8988T (cell line): ENCODE measurements at places on chromosomes 7 and 10.

DNA sequence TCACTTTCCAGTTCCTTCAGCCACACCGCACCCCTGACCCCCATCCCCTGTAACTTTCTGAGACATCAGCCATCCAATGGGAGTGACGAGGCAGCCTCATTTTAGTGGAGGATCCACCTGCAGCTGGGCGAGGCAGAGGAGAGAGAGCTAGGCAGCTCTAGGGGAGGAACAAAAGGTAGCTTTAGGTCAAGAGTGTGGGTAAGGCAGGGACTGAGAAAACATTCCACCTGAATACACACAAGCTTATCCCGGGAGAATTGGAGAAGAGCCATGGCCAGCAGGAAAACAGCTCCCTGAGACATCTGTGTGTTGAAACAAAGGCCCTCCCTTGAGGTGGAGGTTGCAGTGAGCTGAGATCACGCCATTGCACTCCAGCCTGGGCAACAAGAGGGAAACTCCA is 6.7 kb upstream of the KLRG2 start:
- no peak for DNase-seq

DNA sequence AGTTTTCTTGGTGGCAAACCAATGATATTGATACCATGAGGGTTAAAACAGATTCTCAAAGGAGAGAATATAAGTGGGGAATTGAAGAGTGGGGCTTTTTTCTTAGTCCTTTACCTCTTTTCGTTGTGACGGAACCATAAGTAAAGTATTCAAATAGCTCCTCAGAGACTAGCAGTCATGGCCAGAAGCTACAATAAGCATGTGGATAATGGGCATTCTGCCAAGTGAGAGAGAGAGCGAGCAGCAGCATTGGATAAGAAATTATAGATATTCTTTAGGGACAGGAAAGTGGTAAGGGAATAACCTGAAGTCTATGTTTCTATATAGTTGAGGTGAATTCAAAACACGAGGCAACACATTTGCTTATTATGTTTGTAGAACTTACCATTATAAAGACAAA is 235.1 kb downstream of the SEMA3E start:
- no peak for DNase-seq

- DNase-seq: no peak
These were observed 9.6 kb downstream of the CUL1 start for GRCh38 chr7:148708026-148708885.

DNA sequence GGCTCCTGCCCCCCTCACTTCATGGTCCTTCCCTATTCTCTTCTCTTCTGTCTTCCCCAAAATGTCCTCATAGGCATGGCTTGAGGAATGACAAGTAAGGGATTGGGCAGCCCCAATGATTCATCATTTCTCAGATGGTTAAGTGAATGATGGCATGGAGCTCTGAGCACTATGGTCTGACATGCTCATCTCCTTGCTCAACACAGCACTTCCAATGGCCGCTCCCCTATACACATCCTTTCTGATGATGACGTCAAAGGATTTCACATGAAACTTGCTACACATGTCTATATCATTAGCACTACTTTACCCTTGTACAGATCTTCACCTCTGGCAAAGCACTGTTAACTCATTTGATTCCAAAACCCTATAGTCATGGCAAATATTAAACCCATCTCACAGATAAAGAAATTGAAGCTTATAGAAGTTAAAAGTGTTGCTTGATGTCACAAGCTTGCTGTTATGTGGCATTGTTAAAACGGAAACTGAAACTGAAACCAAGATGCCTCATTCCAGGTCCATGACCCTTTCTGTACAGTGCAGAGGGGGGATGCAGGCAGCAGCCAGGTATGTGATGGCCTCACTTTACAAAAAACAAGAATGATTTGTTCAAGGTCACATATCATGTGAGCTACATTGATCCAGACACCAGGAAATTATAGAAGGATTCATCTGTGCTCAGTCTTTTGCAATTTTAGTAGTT is 90.0 kb upstream of the PLXNA4 start:
- DNase-seq: no peak

DNA sequence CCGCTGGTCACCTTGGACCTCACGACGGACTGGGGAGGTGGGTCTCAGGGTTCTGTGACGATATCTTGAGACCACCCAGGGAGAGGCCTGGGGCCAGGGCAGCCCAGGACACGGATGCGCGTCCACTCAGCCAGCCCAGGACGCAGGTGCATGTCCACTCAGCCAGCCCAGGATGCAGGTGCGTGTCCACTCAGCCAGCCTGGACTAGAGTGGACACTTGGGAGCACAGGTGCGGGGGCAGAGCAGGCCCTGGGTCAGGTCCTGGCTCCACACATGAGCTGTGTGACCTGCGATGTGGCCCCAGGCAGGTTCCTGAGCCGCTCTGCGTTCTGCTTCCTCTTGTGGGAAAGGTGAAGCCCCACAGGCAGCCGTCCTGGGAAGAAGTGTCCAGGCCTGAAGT is 22.2 kb downstream of the KNDC1 start:
- no peak for DNase-seq

DNA sequence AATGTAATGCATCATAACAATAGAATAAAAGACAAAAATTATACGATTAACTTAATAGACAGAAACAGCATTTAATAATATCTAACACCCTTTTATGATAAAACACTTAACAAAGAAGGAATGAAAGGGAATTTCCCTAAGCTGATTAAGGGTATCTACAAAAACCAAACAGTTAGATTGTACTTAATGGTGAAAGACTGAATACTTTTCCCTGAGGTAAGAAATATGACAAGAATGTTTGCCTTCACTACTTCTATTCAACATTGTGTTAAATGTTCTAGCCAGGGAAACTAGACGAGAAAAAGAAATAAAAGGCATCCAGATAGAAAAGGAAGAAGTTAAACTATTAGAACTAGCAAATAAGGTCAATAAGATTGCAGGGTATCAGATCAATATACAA is 276.9 kb downstream of the BAMBI start:
- DNase-seq: no peak

DNA sequence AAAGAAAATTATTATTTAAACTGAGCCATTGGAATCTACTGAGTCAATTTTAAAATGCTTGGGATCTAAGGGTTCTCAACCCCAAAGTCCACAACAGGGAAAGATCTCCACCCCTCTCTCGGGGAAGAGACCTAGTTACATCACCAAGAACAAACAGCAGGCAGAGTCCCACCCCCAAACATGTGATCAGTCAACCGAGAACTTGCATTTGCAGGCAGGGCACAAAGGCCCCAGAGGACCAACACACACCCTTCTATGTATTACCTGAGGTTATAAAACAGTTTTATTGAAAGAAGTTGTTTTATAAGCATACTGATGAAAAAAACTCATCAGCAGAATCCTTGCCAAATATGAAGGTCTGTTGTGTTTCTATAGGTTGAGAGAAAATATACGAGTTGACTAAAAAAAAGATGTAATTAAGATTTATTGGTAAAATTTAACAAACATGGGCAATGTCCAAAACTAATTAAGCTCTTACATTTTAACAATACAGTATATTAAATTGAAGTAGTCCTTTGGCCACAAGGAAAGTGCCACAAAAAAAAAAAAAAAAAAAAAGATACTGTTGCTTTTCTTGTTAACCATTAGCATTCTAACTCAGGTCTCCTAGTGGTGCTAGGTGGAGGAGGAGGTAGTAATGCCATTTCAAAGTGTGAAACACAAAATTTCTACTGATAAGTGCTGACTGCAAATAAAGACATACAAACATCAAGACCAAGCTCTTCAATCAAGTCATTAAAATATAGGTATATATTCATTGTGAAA is 975 bp upstream of the USP54 start:
- no peak for DNase-seq

DNA sequence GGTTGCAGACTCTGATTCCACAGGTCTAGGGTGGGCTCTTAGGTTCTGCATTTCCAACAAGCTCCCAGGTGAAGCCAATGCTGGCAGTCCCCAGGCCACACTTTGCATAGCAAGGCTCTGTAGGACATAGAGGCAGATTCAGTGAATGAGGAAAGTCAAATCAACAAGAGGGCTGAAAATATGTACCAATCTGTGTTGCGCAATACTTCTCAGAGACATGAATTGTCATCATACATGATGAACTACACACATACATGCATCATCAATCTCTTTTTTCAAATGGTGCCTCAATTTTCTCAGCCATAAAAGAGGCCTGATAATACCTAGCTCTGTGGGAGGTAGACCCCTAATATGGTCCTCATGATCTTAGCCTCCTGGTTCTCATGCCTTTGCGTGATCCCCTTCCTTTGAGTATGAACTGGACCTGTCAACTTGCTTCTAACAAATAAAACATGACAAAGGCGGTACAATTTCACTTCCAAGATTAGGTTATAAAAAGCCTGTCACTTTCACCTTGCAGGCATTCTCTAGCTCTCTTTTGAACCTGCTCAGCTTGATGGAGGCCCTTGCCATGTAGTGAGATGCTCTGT is 49.0 kb downstream of the PIK3CG start:
- DNase-seq: no peak

- DNase-seq: no peak
These were observed 255.7 kb upstream of the DGKB start for GRCh38 chr7:15158141-15158810.

DNA sequence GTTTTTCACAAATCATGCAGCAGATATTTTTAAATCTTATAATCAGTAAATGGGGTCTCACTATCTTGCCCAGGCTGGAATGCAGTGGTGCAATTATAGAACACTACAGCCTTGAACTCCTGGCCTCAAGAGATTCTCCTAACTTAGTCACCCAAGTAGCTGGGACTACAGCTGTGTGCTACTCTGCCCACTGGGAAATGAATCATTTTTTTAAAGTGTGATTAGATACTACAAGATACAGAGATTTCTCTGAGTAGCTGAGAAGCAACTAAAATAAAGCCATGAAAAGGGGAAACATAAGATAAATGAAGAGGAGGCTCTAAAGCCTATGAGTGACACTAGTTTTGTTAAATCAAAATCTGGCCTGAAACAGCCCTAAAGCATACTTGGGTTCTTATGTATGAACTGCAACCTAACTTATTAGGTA is 119.7 kb downstream of the JMJD1C start:
- DNase-seq: no peak

- no peak for DNase-seq
These were observed 130.4 kb upstream of the PDE1C start for GRCh38 chr7:32200646-32201045.

DNA sequence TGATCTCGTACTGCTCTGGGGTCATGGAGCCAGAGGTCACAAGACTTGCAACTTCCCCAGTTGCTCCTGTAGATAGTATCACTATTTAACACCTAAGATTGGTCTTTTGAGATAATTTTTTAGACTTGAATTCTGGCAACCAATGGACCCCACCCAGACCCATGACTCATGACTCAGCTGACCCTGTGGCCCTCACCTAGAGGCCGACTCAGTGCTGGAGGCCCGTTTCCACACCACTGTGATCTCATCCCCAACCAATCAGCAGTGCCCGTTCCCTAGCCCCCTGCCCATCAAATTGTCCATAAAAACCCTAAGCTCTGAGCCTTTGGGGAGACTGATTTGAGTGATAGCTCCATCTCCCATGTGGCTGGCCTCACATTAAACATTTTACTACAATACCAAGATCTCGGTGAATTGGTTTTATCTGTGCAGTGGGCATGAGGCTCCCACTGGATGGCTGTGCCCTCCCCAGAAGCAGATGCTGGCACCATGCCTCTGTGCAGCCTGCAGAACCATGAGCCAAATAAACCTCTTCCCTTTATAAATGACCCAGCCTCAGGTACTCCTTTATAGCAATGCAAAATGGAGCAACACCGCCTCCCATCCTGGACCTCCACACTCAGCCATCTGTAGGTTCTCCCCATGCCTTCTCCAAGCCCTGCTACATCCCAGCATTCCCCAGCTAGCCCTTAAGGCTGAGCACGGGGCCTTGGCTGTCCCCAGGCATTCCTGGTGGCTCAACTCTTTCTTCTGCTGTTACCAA is 98.8 kb downstream of the PRKAG2 start:
- DNase-seq: no peak

GRCh38 chr7:140526787-140527664 is 47.7 kb upstream of the MKRN1 start:
- DNase-seq: no peak

GRCh38 chr7:41969561-41970105 is 266.7 kb upstream of the INHBA start:
- no peak for DNase-seq

DNA sequence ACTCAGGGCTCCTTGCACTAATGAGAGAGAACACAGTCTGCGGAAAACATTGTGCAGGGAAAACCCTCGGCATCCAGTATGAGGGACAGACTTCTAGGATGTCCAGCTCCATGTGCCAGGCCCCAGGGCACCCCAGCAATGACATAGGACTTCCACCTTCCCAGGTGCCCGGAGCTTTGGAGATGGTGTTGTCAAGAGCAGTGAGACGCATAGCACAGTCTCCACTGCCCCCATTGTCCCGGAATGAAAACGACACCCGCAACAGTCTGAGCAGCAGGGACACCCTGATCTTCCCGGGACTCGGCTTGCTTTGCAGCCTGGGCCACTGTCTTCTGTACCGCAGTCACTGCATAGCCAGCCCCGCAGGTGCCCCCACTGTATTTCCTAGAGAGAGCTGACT is 339.2 kb upstream of the ADARB2 start:
- DNase-seq: no peak

DNA sequence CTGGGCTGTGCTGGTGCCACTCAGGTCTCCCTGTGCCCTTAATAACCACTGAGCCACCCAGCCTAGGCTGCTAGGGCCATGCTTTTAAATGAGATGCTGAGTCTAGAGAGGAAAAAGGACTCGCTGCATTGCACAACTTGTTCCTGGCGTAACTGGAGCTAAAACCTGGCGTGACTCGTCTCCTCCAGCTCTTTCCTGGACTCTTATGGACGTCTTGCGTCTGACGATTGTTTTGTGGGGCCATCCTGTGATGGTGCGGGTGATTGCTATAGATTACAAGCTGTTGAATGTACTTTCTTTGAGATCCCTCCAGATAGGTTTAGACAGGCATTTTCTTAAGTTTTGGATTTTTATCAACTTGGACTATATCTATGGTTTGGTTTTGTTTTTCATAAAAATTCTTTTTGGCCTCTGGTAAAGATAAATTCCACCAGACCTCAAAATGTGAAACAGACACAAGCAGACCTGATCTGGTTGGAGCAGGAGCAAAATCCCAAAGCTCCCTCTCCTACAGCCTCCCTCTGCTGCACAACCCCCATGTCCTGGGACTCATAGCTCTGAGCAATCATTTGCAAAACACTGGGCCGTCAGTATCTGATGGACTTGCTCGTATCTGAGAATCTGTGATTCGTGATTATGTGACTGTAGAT is 230.3 kb downstream of the ARHGAP12 start:
- no peak for DNase-seq

DNA sequence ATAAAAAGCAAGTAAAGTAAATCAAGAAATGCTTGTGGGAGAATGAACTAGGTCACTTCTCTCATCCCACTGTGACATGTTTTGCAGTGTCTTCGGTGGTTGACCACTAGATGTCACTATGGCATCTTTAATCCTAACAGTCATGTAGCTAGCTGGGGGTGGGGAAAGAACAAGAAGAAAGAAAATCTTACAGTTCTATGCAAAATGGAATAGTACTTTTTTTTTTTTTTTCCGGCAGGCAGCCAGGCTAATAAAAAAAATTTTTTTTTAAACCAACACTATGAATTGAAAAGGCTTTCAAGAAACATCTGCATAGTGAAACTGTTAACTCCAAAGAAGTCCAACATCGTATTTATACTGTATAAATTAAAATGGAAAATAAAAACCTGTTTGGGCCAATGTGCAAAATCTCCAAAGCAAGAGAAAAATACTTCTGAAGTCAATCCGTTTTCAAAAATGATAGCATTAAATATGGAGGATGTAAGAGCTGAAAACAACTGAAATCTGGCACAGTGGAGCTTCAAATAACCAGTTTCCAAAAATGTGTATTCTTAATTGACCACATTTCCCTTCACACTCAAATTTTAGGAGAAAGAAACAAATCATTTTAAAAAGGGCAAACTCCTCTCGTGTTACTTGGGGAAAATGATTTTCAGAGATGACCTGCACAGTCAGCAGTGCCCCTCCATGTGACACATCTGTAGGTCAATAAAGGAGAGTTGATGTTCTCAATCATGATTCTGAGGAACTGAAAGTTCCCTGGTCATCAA is 38.5 kb downstream of the CDK1 start:
- DNase-seq: no peak
